ENCODE measurements at places on chromosomes 2 and 18.

DNA sequence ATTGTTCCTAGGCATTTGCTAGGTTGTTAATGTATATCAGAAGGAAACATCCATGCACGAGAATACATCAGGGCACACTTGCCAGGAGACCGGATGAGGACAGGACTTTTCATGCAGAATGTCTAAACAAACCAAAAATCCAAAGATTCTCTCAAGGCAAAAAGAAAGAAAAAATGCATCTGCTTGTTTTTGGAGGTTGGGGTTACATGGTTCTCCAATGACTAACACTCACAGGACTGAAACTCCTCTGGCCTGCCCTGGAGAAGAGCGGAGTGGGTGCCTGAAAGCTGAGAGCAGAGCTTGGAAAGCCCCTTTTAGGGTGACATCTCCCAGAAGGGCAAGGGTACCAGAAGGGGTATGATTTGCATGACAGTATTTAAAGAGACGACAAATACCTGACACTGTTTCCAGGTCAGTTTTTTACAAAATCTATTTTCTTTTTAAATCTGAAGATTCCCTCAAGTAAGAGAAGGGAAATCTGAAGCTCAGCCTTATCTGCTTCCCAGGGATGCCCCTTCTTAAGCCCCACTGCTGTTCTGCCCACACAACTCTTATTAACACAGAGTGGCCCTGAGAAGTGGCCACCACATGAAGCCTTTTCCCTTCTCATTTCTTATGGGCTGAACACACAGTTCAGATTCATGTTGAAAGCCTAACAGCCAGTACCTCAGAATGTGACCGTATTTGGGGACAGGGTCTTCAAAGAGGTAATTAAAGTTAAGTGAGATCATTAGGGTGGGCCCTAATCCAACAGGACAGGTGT lies 216.4 kb downstream of the STK39 start:
- DNase-seq, result no peak

DNA sequence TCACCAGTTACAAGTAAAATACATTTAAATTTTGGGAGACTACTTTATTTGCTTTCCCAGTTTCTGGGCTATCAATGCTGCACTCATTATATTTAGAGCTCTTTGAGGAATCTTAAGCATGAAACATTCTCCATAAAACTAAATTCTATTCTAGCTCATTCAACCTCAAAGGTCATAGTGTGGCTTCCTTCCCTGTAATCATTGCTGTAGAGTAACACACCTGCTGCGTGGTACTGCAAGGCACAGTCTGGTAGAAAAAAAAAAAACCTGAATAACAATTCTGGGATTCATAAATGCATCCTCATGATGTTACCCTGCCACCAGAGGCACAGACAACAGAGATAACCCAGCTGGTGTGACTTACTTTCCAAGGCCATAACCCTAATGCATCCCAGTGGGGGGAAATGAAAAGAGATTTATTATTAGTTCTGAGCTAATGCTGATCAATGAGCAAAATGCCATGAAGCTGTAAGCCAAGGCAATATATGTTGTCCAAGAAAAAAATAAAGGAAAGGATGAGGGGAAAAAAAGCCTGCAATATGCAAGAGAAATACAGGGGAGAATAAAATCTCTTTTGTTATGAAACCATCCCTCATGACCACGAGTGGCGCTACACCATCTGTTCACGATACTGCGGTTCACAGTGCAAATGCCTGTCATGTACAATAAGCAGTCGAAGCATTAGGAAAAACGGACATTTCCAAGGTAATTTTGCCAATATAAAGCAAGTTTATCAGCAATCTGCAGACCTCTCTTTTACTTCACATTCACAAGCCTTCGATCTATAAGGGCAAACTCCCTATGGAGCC lies 1481.6 kb upstream of the PIK3C3 start:
- no peak for DNase-seq

GRCh38 chr18:12276736-12277554 lies 22.8 kb downstream of the CIDEA start:
- no peak for DNase-seq

GRCh38 chr2:46226620-46227019 lies 70.6 kb upstream of the EPAS1 start:
- no peak for DNase-seq

GRCh38 chr2:12533337-12534005 lies 183.3 kb upstream of the TRIB2 start:
- no peak for DNase-seq
